ENCODE measurements at places on chromosomes 7 and 10. TPM values are rescaled to one million over a fixed set of nuclear protein-coding genes. Genes with fewer than 3 reads are reported as not detected.

Gene GTF2IRD1
- total RNA-seq: 21.1 TPM

Gene RBP3
- total RNA-seq: not detected

- no peak for DNase-seq
Observed at GRCh38 chr7:139968931-139969330, 93.8 kb downstream of the PARP12 start.

DNA sequence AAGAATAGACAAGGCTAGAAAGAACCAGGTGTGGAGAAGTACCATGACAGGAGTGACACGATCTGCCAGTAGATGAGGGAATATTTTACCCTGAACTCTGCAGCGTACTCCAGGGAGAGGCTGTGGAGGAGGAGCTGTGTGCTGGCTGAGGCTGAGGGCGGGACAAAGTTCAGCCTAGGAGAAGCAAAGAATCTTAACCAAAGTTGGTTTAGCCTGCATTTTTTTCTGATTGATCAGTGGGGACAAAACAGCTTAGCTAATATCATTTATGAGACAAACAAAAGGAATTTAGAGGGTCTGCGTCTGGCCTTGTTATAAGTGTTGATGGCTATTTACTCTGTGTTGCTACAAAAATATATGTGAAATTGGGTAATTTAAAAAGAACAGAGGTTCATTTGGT is 5.2 kb upstream of the NPSR1 start:
- no peak for DNase-seq

Data from H7 (cell line).